Natural killer cell treated with Interleukin-12 subunit alpha and Interleukin-12 subunit beta and Interleukin-15 and Interleukin-18, amount 100 ng/mL, for 72 hours (primary cell): ENCODE measurements at places on chromosomes 13 and 19.
A peak's percentile ranks its signal among the peaks of the same experiment; 100 is the strongest.

DNA sequence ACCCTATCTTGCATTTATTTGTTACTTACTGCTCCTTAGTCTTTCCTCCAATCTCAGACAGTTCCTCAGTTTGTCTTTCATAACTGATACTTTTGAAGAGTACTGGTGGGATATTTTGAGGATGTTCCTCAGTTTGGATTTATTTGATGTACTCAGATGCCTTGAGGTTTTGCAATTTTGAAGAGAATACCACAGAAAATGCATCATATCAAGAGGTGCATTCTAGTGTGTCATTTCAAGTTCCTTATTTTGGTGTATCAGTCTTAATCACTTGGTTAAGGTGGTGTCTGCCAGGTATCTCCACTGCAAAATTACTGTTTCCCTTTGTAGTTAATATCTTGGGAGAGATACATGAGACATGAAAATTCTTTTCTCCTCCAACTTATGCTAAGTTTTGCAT, 75.1 kb downstream of the URI1 start:
- no peak for DNase-seq

- DNase-seq = no peak
These were observed 13.4 kb upstream of the SIGLEC12 start for GRCh38 chr19:51514866-51515481.

DNA sequence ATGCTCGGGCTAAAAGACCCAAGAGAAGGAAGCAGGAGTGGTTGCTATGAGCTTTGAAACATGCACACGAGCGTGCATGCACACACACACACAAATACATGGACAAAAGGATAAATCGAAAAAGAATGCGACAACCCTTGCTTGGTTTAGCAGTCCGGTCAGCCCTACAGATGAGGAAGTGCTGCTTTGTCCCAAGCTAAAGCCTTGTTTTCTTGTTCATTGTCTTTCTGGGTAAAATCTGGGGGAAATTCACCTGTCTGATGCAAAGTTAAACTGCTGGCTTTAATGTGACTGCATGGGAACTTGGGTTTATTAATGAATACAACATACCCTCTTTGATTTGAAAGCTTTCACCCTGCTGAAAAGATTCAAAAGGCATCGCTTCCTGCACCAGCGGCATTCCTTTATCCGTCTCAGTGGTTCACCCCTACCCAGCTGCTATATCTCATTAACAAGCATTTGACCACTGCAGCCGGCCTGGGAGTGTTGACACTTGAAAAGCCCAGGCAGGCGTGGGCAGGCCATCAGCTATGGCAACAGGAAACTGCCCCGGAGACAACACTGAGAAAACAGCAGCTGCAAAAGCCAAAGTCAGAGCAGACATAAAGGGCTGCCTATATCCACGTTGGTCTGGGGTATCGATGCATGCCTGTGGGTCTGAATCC, 301.7 kb downstream of the NDFIP2 start:
- DNase-seq = no peak

DNA sequence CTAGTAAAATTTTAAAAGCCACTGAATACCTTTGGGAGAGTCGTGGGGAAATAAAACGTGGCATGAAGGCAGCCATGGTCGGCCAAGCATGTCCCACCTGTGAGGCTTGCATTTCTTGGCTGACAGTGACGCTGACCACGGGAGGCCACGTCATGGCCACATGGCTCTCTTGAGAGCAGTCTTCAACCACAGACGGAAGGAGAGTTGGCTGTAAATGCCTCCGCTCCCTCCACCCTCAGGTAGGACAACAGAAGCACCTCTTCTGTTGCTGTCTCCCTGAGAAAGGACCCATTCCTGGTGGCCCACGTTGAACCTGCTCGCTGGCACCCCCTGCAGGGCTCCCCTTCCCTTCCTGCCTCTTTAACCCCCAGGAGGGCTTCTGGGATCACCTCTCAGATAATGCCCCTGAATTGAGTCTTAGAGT, 10.6 kb upstream of the LRRC25 start:
- DNase-seq = no peak

- DNase-seq = no peak
These were observed 465.0 kb downstream of the TSHZ3 start for GRCh38 chr19:30884146-30884812.

DNA sequence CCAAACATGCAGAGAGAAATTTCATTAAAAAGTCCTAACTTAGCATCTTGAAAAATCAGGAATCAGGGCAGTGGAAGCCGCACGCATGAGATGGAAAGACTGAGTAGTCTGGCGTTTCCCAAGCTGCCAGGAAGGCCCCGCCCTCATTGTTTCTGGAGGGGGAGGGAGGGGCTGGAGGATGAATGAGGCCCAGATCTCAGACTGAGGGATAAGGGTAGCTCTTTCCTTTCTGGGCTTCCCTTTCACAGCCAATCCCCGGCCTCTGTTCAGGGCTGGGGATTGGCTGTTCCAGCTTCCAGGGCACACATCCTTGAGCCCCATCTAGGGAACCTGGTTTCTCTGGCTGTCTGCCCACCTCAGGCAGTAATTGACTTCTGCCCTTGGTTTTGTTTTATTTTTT, 7.3 kb downstream of the C19orf53 start:
- DNase-seq = no peak

DNA sequence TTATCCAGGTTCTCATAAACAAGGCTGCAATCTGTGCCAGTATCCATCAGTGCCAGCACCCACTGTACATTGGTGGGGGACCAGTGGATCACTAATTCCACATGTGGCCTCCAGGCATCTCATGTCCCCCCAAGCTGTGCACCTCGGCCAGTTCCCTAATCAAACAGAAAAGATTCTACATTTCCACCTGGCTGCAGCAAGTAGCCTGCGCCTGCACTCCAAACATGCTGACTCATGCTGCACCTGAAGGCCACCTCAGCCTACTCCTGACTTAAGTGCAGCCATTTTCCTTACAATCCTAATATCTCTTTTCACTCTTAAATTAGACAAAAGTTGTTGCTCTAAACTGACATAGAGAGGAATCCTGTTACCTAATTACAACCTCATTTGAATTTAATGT, 729.4 kb upstream of the MIR17HG start:
- no peak for DNase-seq

GRCh38 chr13:36242761-36243160, 28.4 kb upstream of the SOHLH2 start:
- no peak for DNase-seq

DNA sequence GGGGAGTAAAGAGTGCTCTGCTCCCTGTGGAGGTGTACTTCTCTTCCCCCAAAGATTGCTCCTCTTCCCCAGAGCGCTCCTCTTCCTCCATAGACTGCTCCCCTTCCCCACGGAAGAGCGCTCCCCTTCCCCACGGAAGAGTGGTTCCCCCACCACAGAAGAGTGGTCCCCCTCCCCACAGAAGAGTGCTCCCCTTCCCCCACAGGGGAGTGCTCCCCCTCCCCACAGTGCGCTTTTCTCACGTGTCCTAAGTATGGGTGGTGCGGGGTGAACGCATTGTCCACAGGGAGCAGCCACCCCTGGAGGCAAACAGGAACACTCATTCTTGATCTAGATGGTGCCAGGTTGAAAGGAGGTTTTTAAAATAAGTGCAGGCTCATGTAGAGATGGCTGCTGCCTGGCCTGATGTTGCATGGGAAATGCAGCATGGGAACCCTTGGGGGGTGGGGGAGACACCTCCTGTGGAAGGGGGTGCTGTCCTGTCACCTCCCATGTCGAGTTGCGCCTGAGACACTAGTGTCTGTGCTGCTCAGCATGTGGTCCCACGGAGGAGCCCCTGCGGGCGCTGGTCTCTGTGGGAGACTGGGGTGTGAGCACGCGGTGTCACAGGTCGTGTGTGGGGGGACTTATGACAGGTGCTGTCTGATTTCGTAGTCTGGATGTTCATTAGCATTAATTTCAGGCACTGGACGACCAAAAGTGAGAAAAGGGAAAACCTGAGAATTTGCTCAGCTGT, 52.2 kb downstream of the ATP11A start:
- peak; percentile 26 for DNase-seq

GRCh38 chr13:27969082-27969865, at the start of gene CDX2:
TSS of gene CDX2 (minus strand) at chr13:27969315. CDS start at chr13:27969006, 309 bp downstream.
- DNase-seq = no peak

DNA sequence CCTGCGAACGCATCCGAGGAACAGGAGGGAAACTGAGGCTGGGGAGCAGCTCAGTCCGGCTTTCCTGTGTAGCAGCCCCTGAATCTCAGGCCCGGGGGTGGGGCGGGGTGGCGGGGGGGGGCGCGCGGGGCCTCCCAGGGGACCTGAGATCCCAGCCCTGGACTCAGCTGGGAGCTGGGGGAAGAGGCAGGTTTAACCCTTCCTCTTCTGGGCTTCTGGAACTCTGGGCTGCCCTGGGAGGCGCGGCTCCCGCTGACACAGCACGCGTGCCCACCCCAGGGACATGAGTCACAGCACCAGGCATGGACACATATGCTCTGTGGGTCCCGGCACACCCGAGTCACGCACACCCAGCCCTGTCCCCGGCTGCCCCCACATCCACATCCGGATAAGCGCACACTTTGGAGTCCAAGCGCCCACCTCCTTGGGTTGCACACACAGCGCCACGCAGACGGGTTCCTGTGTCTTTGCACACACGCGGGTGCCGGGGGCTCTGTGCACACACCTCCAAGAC, 3.5 kb upstream of the CIRBP start:
- DNase-seq = peak; percentile 79

GRCh38 chr19:10295305-10295846, 5.6 kb downstream of the ICAM5 start:
- peak; percentile 82 for DNase-seq

- DNase-seq = no peak
These were observed 39.2 kb downstream of the TNFRSF19 start for GRCh38 chr13:23609414-23609760.

GRCh38 chr19:40365010-40365409, 16.5 kb downstream of the PLD3 start:
- DNase-seq = no peak

DNA sequence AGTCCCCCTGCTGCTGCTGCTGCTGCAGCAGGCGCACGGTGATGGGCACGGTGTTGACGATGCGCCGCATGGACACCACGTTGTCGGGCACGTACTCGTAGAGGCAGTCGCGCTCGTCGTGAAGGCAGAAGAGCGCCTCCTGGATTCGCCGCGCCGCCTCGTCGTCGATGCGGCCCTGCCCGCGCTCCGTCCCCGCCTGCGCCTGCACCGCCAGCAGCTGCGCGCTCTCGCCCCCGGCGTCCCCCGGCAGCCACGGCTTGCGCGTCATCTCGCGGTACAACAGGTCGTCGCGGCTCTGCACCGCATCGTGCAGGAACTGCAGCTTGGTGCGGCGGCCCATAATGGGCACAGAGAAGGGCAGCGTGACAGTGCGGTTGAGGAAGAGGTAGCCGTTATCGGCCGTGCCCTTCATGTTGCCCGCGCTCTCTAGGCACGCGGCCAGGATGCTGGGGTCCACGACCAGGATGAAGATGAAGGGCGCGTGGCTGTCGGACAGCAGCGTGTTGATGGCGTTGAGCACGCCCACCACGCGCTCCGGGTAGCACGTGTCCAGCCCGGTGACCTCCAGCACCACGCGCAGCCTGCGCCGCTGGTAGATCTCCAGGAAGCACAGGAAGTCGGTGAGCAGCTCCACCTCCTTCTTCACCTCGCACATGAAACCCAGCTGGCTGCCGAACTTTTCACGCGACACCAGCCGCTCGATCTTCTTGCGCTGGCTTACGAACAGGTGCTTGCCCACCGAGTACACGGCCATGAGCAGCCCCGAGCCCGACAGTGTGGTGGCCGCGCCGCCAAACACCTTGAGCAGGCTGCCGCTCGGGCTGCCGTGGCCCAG, 8.1 kb downstream of the NKPD1 start:
- DNase-seq = no peak

- DNase-seq = no peak
These were observed 2.8 kb upstream of the USF2 start for GRCh38 chr19:35265900-35266519.

GRCh38 chr13:77836423-77836822, 82.2 kb downstream of the EDNRB start:
- DNase-seq = no peak

DNA sequence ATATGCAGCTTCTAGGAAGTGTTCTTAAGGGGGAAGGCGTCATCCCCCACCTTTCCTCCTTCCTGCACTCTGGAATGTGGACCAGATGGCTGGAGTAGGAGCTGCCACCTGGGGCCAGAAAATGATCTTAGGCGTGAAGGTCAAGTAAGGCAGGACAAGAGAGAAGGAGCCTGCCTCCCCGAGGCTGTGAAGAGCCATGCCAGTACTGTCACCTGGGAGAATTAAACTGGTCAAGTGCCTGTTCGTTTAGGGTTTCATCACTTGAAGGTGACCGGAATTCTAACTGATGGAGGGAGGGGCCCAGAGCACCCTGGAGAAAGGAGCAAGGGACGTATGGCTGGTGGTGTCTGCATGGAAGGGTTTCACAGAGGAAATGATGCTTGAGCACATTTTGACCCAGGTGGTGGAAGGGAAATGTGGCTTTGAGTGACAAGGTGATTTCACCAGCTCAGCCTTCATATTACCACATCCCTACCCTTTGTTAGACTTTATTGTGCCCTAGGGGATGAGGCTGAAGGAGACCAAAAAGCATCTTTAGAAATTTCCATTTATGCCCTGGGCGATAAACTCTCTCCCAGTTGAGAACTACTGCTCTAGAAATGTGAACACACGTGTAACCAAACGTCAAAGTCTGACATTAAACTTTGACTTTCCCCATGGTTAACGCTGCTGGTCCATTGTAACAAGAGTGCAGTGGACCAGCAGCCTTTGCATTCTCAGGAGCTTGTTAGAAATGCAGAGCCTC, 37.5 kb downstream of the PPP2R1A start:
- no peak for DNase-seq

- DNase-seq = peak; percentile 12
These were observed 7.6 kb downstream of the SIGLEC11 start for GRCh38 chr19:49953416-49953815.

GRCh38 chr13:102309110-102309509, 92.7 kb downstream of the FGF14 start:
- DNase-seq = no peak

DNA sequence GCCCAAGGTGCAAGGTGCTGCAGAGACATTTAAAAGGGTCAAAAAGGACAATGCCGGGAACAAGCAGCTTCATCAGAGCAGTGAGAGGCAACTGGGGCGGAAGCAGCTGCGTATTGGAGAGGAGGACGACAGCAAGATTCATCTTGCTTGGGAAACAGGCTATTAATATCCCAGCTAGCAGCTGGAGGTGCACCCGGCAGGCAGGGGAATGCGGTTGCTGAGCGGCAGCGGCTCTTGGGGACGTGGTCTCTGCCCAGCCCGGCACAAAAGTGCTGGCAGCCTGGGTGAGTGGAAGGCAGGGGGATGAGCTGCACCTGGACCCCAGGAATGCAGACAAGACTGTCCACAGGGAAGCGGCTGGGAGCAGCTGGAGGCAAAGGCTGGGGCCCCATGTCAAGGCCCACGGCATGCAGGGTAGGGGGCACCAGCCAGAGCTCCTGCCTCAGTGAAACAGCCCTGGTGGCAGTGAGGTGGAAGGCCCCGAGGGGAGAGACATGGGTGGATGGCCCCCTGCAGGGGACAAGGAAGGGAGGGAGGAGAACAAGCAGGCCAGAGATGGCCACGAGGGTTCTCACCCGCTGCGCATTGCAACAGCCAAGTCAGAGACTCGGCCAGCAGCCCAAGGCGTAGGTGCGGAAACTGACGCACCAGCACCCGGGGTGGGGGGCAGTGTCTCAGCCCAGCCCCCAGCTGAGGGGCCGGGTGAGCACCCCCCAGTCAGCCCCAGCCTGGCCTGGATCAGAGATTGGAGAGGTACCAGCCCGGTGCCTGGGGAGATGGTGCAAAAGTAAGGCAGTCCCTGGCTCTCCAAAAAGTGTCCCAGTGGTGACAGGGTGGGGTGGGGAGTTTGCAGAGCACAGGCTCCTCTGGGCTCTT, 34.4 kb downstream of the PEPD start:
- no peak for DNase-seq

GRCh38 chr19:1446713-1447481, 3.0 kb upstream of the APC2 start:
- DNase-seq = no peak
